ENCODE measurements at places on chromosomes 2 and 18.

DNA sequence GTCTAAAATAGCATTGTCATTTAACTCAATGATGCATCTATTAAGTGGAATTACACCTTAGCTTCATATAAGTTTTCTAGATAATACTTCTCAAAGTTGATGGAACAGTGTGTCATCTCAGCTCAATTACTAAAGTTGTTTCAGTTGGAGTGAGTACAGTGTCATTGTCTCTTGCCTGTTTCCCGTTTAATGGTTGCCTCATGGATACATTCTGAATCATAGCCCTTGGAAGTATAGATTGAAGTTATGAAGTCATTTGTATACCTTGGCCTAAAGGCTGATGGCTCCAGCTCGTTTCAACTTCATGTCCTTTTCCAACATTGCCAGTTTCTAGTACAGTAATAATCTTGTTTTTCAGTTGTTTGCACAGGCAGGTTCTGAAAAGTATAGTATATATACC, 130.5 kb upstream of the NOSTRIN start:
- no peak for DNase-seq

DNA sequence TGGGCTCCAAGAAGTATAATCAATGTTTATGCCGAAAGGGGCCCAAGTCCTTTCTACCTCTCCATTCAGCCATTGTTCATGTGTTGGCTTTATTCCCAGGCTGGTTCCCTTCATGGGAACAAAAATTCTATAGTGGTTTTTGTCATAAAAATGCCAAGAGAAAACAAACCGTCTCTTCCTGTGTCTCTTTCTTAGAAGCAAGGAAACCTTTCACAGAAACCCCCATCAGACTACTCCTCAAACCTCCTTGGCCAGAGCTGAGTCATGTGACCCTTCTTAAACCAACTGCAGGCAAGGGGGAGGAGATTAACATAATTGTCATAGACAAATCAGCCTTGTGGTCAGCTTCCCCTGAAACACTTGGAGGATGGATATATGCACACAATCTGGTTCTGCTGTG, 75.1 kb upstream of the TANK start:
- no peak for DNase-seq

DNA sequence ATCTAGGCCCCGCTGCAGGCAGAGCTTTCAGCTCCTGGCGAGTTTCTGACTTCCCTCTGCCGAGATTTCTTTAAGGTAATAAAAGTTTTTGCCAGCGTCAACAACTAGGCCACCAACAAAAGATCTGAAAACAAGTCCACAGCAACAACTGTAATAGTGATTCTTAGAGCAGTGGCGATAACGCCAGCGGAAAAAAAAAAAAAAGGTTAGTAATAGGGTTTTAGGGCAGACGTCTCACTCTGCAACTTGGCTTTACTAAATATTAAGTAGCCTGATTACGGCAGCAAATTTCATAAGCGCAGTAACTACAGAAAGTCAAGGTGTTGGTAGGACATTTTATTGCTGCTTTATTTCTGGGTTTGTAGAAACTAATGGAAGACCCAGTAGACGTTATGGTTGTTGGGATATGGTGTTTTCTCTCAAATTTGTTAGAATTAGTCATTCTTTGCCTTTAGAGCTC, 481 bp downstream of the SLC30A6 start:
- no peak for DNase-seq

GRCh38 chr2:37890893-37891495, 34.1 kb upstream of the RMDN2 start:
- DNase-seq, result peak; percentile 86

GRCh38 chr2:169980643-169981042, 153.4 kb downstream of the UBR3 start:
- no peak for DNase-seq

- DNase-seq, result no peak
Observed at GRCh38 chr2:127161176-127162136, 54.5 kb upstream of the BIN1 start.

DNA sequence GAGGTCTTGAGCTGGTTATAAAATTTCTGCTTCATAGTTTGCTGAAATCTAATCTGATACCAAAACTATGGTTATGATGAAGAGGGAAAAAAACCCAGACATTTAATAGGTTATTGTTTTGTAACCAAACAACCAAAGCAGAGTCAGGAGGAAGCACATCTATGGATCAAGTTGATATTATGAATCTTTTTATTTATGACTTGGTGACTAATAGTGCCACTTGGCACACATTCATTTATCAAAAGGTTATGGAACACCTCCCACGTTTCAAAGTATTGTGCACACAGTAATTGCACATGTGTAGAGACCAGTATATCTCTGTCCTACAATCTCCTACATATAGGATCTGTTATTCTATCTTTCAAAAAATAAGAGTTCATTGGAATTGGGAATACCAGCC, 93.0 kb downstream of the DPP4 start:
- no peak for DNase-seq

DNA sequence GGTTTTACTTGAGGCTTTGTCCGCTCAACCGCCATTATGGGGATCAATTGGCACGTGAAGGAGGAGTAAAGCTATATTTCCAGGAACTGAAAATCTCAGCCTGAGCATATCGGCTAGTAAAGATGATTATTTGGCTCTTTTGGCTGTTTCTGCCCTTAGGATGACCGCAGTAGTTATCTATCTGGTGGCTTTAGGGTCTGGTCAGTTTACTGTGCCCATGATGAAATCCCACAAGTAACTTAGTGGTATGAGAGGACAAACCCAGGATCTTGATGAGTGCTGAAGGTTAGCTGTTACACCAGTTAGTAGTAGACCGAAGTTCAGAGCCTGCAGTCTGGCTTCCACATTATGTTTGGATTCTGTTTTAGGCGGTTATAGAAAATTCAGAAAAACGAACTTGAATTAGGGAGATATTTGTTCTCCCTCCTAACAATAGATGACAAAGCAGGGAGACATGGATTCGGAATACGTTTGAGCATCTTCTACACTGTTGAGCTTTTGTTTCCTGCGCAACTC, 1.2 kb downstream of the MAT2A start:
- DNase-seq, result no peak

DNA sequence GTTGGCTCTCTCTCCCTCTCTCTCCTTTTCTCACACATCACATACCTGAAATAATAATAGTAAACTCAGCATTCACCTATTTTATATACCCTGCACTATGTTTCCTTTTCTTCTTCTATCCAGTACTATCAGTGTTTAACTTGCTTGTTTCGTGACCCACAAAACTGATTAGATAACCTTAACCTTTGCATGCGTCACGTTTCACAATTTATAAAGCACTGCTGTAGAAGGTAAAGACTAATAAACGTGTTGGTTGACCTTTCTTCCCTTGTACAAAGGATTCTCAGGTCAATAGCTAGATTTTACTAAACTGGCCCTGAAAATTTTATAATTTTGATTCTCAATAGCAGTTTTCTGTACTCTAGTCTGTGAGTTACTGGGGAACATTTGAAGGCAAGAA, 791.7 kb downstream of the DPP10 start:
- no peak for DNase-seq

DNA sequence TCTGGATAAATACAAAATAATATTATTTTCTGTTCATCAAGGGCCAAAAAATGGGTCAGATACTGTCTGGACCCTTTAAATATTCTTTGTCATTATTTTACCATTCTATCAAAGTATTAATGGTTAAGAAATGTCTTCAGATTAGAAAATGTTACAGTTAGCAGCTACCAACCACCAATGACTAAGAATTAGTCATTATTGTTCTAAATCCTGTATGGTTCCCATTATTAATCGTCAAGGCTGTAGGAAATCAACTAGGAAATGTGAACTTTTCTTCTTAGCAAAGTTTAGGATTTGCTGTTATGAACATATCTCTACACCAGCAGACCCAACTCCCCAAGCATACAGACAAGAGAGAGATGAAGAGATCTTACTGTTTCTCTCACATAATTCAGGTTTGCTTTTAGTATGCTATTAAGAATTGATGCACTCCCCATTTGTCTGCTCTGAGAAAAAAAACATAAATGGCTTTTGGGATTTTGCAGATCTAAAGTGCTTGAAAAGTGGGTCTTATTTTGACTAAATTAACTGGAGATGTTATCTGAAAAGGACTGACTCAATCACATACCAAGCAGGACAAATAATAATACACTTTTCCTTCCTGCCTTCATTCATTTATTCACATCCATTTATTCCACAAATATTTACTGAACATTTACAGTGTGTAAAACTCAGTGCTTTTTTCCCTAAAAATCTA, 147.7 kb downstream of the PPP1R1C start:
- no peak for DNase-seq

DNA sequence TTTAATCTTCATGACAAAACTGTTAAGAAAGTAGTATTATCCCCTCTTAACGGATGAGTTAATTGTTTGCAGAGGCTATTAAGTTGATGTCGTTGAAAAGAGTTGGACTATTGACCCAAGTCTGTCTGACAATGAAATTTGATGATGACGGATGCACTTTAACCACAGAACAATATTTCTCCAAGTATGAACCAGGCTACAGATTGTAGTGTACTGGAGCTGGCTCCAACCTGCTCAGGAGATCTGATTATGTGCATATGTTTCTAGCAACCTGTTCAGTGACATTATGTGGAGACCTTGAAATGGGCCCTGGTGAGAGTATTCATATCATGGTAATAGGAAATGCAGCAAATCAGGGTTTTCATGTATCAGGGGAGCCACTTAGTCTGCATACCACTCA, 174.1 kb downstream of the CDH7 start:
- DNase-seq, result no peak

DNA sequence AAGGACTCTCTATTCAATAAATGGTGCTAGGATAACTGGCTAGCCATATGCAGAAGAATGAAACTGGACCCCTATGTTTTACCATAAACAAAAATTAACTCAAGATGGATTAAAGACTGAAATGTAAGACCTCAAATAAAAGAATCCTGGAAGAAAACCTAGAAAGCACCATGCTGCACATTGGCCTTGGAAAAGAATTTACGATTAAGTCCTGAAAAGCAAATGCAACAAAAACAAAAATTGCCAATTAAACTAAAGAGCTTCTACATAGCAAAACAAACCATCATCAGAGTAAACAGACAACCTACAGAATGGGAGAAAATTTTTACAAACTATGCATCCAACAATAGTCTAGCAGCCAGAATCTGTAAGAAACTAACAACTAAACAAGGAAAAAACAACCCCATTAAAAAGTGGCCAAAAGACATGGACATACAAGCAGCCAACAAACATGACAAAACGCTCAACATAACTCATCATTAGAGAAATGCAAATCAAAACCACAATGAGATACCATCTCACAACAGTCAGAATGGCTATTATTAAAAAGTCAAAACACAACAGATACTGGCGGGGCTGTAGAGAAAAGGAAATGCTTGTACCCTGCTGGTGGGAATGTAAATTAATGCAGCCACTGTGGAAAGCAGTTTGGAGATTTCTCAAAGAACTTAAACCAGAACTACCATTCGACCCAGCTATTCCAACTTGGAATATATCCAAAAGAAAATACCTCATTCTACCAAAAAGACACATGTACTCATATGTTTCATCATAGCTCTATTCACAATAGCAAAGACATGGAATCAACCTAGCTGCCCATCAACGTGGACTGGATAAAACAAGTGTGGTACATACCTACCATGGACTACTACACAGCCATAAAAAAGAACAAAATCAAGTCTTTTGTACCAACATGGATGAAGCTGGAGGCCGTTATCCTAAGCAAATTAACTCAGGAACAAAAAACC, 30.6 kb downstream of the SEPTIN10 start:
- DNase-seq, result no peak

DNA sequence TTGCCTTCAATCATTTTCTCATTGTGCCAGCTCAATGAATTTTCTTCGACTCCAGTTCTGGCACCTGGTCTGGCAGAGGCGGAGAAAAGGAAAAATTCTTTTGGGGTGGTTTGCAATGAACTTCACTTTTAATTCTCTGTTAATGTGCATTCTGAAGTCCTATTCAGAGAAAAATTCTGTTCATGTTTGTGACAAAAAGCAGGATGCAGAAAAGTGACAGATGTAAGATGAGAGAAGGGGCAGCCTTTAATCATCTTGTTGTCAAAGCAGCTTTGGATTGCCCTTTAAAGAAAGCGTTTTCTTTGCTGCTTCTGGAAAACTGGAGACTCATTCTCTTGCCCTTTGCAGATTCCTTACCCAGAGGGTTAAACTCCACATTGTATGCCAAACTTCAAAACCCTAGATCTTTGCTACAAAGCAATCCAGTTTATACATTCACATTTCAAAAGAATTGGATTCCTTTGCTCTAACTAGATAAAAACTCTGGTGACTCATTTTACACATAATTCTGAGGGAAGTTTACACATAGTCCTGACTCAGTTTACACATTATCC, 94.6 kb upstream of the CAVIN2 start:
- DNase-seq, result no peak

DNA sequence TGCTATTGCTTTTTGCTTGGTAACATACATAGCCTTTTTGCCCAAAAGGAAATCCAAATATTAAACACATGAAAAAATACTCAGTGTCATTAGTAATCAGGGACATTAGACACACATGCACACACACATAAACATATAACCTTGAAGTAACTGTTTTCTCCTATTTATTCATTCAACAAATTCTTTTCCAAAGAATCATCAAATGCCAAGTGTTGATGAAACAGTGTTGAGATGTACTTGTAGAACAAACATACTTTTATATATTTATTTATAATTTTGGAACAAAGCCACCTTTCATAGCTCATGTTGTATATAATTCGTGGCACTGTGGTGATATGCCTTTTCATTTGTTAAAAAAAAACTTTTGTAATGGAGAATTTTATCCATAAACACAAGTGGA, 81.0 kb downstream of the APLF start:
- no peak for DNase-seq

GRCh38 chr2:106843001-106843909, 42.7 kb downstream of the ST6GAL2 start:
- no peak for DNase-seq

- no peak for DNase-seq
Observed at GRCh38 chr2:6945087-6945813, 28.0 kb downstream of the RNF144A start.

DNA sequence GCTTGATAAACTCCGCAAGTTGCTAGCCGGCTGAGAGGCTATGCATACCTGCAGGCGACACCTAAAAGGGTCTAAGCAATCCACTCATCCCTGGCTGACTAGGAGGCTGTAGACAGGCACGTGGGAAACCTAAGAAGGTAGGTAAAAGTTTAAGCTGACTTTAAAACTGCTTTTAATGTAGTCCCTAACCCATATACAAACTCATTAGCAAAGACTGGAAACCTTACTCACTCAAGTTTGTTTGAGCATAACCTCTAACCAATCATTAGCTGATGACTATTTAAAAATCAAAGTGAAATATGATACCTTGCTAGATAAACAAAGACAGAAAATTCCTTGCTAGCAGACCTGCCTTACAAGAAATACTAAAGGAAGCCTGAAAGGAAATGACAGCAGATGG, 106.4 kb downstream of the EXOC6B start:
- DNase-seq, result no peak

DNA sequence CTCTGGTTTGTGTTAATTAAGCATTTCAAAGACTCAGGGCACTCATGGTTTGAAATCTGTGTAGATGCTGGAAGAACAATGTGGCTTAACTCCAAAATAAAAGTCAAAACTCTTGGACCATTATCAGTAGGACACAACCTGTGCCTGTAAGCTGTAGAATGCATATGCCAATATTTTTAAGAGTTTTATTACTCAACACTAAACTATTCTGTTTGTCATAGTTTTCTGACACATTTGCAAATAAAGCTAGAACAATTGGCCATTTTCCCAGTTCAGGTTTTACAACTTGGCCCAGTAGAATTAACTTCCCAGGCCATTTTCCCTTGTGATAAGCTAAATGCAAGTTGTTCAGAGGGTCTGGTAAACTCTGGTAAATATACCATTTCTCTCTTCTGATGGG, 713.1 kb downstream of the CBLN2 start:
- no peak for DNase-seq
